Adipose tissue (tissue), 3 donors: ENCODE measurements at places on chromosomes 2 and 18. TPM values are rescaled to one million over a fixed set of nuclear protein-coding genes. Genes with fewer than 3 reads are reported as not detected.

The SCYGR1 gene
- polyA plus RNA-seq: not detected

The CCDC141 gene
- 0.54 TPM for polyA plus RNA-seq

The CFAP53 gene
- 0.04 TPM for polyA plus RNA-seq

The FHOD3 gene
- 2.9 TPM for polyA plus RNA-seq

The SERPINB3 gene
- polyA plus RNA-seq: 1.1 TPM

The ERMN gene
- 0.15 TPM for polyA plus RNA-seq

The KCNG2 gene
- polyA plus RNA-seq: 0.45 TPM
